ENCODE measurements at places on chromosomes 7 and 10.

DNA sequence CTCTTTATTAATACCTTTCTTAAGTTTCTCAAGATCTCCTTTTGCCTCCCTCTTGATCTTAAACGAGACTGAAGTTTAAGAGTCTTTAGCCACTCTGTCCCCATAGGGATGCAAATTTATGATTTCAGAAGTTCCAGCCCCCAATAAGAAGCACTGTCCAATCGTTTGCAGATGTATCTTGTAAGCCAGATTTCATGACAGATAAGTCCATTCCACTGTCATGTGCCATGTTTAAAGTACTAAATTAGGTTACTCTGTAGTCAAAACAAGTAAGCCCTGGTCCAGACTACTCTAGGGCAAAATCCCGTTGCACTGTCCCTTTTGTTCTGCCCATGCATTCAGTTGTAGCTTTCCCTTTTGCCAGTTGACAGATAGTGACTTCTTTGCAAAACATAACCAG, 157.2 kb upstream of the KAT6B start:
- DNase-seq, result no peak

DNA sequence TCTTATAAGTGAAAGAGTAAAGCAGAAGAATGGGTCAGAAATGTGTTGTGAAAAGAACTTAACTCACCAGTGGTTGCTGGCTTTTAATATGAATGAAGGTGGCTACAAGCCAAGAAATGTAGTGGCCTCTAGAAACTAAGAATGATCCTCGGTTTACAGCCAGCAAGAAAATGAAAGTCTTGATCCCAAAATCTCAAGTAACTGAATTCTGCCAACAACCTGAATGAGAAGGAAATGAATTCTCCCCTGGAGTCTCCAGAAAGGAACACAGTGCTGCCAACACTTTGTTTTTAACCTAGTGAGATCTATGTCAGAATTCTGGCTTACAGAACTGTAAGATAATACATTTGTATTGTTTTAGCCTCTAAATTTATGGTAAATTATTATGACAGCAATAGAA, 193.0 kb downstream of the FZD1 start:
- no peak for DNase-seq

- no peak for DNase-seq
Measured at GRCh38 chr7:106460792-106461254, 176.0 kb upstream of the NAMPT start.

- DNase-seq, result no peak
Measured at GRCh38 chr7:44308596-44309270, 16.7 kb downstream of the CAMK2B start.

DNA sequence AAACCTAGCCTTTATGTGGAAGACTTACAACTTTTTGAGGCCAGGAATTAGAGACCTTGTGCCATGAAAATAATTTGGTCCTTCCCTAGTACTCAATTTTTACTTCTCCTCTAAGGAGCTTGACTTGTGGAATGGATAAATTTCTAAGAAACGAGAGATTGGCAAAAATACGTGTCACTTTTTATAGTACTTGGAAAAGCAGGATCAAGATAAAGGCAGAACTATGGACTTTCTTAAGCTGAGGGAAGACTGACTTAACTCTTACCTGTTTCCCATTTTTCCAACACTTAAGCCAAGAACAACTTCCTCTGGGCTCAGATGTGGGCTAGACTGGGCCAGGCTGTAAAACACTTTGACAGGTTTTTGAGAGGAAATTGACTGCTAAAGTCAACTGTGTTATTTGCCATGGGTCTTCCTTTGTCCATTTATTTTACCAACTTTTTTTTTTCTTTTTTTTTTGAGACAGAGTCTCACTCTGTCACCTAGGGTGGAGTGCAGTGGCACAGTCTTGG, 2.0 kb upstream of the WBP1L start:
- DNase-seq, result no peak

GRCh38 chr10:101560298-101561067, 27.6 kb downstream of the POLL start:
- no peak for DNase-seq

GRCh38 chr7:142539901-142540300, 209.4 kb upstream of the PRSS1 start:
- no peak for DNase-seq

- no peak for DNase-seq
Measured at GRCh38 chr7:140007051-140007690, 55.6 kb downstream of the PARP12 start.

GRCh38 chr10:78959217-78959923, 109.4 kb upstream of the ZMIZ1 start:
- DNase-seq, result no peak

- DNase-seq, result no peak
Measured at GRCh38 chr7:156577645-156578577, 62.7 kb upstream of the RNF32 start.

DNA sequence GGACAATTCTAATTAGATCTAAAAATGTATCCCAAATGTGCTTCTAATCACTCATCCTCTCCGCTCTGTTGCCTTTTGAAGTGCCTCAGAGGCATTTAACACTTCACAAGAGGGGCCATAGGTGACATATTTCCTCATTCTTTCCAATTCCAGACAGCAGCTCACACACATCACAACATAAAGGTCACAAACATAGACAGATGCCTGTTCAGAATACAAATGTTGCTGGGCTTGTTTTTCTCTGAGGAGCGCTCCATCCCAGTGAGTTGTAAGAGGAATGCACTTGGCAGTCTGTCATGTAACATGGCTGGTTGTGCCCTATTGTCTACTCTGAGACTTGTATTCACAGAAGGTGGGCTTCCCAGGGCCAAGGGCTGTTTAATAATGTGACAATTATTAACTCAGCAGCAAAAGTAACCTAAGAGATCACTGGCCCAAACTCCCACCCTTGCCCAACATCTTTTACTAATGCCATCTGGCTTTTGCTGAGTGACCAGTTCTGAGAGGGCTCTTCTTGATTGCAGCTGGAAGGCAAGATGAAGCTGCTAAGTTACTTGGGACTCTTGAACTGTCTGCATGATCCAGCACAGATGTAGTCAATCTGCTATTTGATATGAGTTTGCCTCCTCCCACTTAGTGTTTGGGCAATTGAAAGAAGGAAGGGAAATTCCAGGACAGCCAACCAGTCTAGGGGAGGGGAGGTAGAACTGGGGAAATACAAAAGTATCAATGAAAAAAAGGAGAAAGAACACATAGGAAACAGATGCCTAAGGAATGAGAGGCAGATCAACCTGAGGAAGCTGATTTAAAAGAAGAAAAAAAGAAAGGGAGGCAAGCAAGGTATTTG, 13.6 kb downstream of the PON2 start:
- DNase-seq, result no peak

DNA sequence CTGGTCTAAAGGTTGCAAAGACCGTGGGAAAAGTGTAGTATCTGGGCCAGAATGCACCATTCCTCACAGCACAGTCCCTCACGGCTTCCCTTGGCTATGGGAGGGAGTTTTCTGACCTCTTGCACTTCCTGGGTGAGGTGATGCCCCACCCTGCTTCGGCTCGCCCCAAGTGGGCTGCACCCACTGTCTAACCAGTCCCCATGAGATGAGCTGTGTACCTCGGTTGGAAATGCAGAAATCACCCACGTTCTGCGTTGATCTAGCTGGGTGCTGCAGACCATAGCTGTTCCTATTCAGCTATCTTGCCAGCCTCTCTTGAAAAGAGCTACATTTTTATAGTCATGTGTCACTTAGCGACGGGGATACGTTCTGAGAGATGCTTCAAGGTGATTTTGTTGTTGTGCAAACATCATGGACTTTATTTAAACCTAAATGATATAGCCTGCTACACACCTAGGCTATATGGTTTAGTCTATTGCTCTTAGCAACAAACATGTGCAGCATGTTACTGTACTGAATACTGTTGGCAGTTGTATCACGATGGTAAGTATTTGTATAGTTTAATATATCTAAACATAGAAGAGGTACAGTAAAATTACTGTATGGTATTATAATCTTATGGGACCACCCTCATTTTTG, 120.0 kb downstream of the PPP1R9A start:
- DNase-seq, result no peak

GRCh38 chr10:1708746-1709145, 28.6 kb downstream of the ADARB2 start:
- no peak for DNase-seq

Measured in stimulated activated CD8-positive, alpha-beta memory T cell treated with anti-CD3 and anti-CD28 coated beads, Interleukin-15, amount 100 ng/mL, for 1 hour (primary cell).